ENCODE measurements at places on chromosomes 6 and 20. TPM values are rescaled to one million over a fixed set of nuclear protein-coding genes. Genes with fewer than 3 reads are reported as not detected.

GRCh38 chr6:20148433-20148832 is 63.8 kb downstream of the MBOAT1 start:
- H3K27ac ChIP-seq, result no peak overlapping the region
- H3K4me1 ChIP-seq, result no peaks in the 10 kb centered on the region
- DNase-seq, result no peak
- peaks cover 6% of the 10 kb centered on the region for H3K36me3 ChIP-seq
- H3K27me3 ChIP-seq, result no peaks in the 10 kb centered on the region

Gene CYP24A1
- total RNA-seq, result 665 TPM

- peaks cover 37% of the 10 kb centered on the region for H3K36me3 ChIP-seq
- peak; percentile 47 for DNase-seq
- no peaks in the 10 kb centered on the region for H3K27me3 ChIP-seq
Observed at GRCh38 chr6:35496036-35496840, 641 bp downstream of the TEAD3 start.

GRCh38 chr20:8542110-8542486 is 410.0 kb downstream of the PLCB1 start:
- no peaks in the 10 kb centered on the region for H3K36me3 ChIP-seq
- H3K4me3 ChIP-seq, result no peak overlapping the region
- no peak for DNase-seq
- H3K27me3 ChIP-seq, result peaks cover 33% of the 10 kb centered on the region

- no peaks in the 10 kb centered on the region for H3K27me3 ChIP-seq
- H3K36me3 ChIP-seq, result peaks cover 55% of the 10 kb centered on the region
- H3K4me3 ChIP-seq, result peak overlapping the region; percentile 85
- H3K27ac ChIP-seq, result peak overlapping the region; percentile 89
- H3K4me1 ChIP-seq, result peaks cover 34% of the 10 kb centered on the region
Observed at GRCh38 chr6:3750317-3751076, 1.0 kb downstream of the PXDC1 start.

GRCh38 chr6:41268478-41268877 is 18.0 kb downstream of the TREM1 start:
- no peaks in the 10 kb centered on the region for H3K36me3 ChIP-seq
- no peak for DNase-seq
- no peaks in the 10 kb centered on the region for H3K4me1 ChIP-seq
- H3K27me3 ChIP-seq, result peaks cover 28% of the 10 kb centered on the region
- H3K4me3 ChIP-seq, result no peak overlapping the region

Gene POM121L2
- not detected for total RNA-seq

Gene SLC39A7
- 201 TPM for total RNA-seq

Gene CNR1
- 0.31 TPM for total RNA-seq

DNA sequence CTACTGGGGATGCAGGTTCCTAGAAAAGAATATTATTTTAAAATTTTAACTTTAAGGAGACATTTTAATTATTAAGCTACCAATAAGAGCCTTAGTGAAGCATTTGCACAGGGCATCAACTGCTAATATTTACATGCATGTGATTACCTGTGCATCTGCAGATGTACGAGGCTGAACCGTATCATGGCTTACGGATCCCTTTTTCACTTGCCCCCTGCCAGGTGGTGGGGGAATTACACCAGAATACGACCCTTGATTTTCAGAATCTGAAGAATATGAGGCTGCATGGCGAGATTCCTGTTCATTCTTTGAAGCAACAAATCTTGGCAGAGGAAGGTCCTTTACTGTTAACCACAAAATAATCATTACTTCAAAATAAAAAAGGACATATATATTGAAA is 42.7 kb downstream of the REPS1 start:
- H3K36me3 ChIP-seq, result no peaks in the 10 kb centered on the region
- no peak overlapping the region for H3K4me3 ChIP-seq
- peak; percentile 4 for DNase-seq
- H3K4me1 ChIP-seq, result peaks cover 25% of the 10 kb centered on the region
- no peaks in the 10 kb centered on the region for H3K27me3 ChIP-seq

GRCh38 chr6:52925919-52926792 is 16.7 kb upstream of the GSTA3 start:
- H3K4me3 ChIP-seq, result no peak overlapping the region
- H3K4me1 ChIP-seq, result peaks cover 9% of the 10 kb centered on the region
- no peak for DNase-seq

DNA sequence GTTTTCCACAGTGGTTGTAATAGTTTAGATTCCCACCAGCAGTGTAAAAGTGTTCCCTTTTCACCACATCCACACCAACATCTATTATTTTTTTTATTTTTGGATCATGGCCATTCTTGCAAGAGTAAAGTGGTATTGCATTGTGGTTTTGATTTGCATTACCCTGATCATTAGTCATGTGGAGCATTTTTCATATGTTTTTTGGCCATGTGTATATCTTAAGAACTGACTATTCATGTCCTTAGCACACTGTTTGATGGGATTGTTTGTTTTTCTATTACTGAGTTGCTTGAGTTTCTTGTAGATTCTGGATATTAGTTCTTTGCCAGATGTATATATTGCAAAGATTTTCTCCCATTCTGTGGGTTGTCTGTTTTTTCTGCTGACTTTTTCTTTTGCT is 820.1 kb downstream of the TENT5A start:
- H3K27me3 ChIP-seq, result no peaks in the 10 kb centered on the region
- no peaks in the 10 kb centered on the region for H3K36me3 ChIP-seq
- DNase-seq, result no peak

DNA sequence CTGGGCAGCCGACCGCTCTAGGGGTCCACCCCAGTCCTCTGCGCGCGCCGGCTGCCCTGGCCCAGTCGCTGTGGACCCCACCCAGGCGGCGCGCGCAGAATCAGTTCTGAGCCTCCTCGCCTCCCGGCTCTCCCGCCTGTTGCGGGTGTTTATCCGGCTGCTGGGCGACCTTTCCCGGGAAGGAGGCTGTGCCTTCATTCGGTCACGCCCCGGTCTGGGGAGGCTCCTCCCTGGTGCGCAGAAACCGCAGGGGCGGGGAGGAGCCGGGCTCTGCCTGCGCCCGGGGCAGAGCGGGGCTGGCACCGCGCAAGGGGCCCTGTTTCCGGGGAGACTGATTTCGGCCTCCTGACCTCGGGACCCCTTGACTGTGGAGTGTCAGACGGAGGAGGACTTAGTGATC is 80.8 kb upstream of the EYS start:
- no peaks in the 10 kb centered on the region for H3K4me1 ChIP-seq
- H3K36me3 ChIP-seq, result no peaks in the 10 kb centered on the region
- no peak overlapping the region for H3K4me3 ChIP-seq
- no peak overlapping the region for H3K27ac ChIP-seq
- no peak for DNase-seq
- H3K27me3 ChIP-seq, result no peaks in the 10 kb centered on the region

- DNase-seq, result no peak
- no peaks in the 10 kb centered on the region for H3K36me3 ChIP-seq
- no peaks in the 10 kb centered on the region for H3K27me3 ChIP-seq
- peaks cover 8% of the 10 kb centered on the region for H3K4me1 ChIP-seq
- no peak overlapping the region for H3K4me3 ChIP-seq
- no peak overlapping the region for H3K27ac ChIP-seq
Observed at GRCh38 chr6:82264824-82265223, 17.3 kb upstream of the IBTK start.

DNA sequence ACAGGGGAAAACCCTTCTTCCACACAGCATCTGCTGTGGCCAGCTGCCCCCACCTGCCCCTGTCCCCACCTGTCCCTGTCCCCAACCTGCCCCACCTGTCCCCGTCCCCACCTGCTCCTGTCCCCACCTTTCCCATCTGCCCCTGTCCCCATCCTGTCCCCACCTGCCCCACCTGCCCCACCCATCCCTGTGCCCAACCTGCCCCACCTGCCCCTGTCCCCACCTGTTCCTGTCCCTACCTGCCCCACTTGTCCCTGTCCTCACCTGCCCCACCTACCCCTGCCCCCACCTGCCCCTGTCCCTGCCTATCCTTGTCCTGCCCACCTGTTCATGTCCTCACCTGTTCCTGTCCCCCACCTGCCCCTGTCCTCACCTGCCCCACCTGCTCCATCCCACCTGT is 6.4 kb upstream of the MYT1 start:
- peaks cover 33% of the 10 kb centered on the region for H3K4me1 ChIP-seq
- H3K27me3 ChIP-seq, result peaks cover 66% of the 10 kb centered on the region
- no peak overlapping the region for H3K4me3 ChIP-seq
- no peak for DNase-seq
- no peaks in the 10 kb centered on the region for H3K36me3 ChIP-seq

- H3K27me3 ChIP-seq, result no peaks in the 10 kb centered on the region
- peaks cover 21% of the 10 kb centered on the region for H3K4me1 ChIP-seq
- no peak for DNase-seq
Observed at GRCh38 chr6:56552187-56553130, 90.2 kb downstream of the DST start.

Gene TNXB
- total RNA-seq, result 10.6 TPM

Gene TSPO2
- total RNA-seq, result not detected

- no peak overlapping the region for H3K4me3 ChIP-seq
- H3K36me3 ChIP-seq, result peaks cover 4% of the 10 kb centered on the region
- peaks cover 12% of the 10 kb centered on the region for H3K4me1 ChIP-seq
- no peak for DNase-seq
- no peak overlapping the region for H3K27ac ChIP-seq
Observed at GRCh38 chr20:48164566-48165400, 379.5 kb upstream of the SULF2 start.

DNA sequence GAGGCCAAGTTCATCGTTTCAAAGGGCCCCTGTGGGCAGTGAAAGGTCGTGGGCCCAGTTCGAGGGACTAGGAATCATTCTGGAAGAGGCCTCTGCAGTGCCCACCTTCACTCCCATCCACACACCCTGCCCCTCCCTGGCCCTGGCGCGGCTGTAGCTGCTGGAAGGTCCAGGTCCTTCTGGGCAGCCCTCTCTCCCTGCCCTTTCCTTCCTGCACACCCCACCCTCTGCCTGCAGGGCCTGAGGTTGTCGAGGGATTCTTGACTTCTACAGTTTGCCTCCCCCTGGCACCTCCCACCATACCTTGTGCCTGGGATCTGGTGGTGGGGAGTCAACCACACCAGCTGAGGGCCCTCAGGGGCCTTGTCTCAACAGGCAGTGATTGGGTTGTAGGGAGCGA is 4.5 kb upstream of the MYT1 start:
- no peak for DNase-seq
- peaks cover 71% of the 10 kb centered on the region for H3K27me3 ChIP-seq
- no peak overlapping the region for H3K4me3 ChIP-seq
- H3K4me1 ChIP-seq, result peaks cover 24% of the 10 kb centered on the region
- H3K27ac ChIP-seq, result no peak overlapping the region

GRCh38 chr6:87699576-87699975 is 2.5 kb downstream of the AKIRIN2 start:
- DNase-seq, result no peak
- H3K4me1 ChIP-seq, result peaks cover 21% of the 10 kb centered on the region
- H3K4me3 ChIP-seq, result peak overlapping the region; percentile 96
- no peaks in the 10 kb centered on the region for H3K27me3 ChIP-seq
- peaks cover 57% of the 10 kb centered on the region for H3K36me3 ChIP-seq
- H3K27ac ChIP-seq, result no peak overlapping the region
